Urinary bladder (tissue), 4 donors: ENCODE measurements at places on chromosomes 5 and 9. TPM values are rescaled to one million over a fixed set of nuclear protein-coding genes. Genes with fewer than 3 reads are reported as not detected.

GRCh38 chr5:126872561-126873354 lies 95.8 kb downstream of the LMNB1 start:
- no peak for DNase-seq

GRCh38 chr5:147668385-147668784 lies 114.1 kb downstream of the JAKMIP2 start:
- no peak for DNase-seq

GRCh38 chr5:171323806-171324632 lies 15.0 kb downstream of the TLX3 start:
- no peak for DNase-seq

GRCh38 chr5:160175438-160176218 lies 53.7 kb upstream of the FABP6 start:
- DNase-seq: no peak

GRCh38 chr9:120539951-120540350 lies 40.0 kb downstream of the CDK5RAP2 start:
- no peak for DNase-seq

DNA sequence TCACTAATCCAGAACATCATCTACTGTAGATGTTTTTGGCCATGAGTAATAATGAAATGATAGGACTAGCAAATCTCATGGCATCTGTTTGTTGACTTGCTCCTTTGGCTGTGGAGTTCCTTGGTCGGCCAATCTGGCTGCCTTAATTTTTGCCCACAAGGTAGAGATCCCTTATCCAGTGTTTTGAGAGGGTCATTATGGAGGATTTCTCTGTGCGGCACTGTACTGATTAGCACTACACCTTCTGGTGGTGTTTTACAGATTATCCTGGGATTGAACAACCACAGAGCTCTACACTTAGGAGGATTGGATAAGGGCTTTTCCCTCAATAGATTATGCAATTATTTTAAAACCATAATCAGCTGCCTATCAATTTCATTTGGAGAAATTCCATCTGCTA lies 3.2 kb upstream of the ENHO start:
- DNase-seq: no peak

GRCh38 chr9:68651280-68651893 lies 53.7 kb upstream of the PIP5K1B start:
- no peak for DNase-seq

DNA sequence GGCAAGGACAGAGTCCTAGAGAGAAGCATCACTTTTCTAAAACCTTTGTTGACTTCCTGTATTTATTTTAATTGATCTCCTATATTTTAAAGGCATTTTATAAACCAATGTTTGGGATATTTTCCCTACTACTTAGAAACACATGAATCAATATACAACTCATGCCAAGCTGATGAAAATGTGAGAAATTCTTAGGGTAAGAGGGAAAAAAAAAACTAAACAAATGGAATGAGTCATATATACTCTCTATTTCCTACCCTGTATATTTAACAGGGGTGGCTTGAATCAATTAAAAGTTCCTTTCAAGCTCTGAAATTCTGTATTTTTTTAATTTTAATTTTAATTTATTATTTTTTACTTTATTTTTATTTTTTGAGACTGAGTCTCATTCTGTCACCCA lies 19.6 kb downstream of the BAAT start:
- DNase-seq: no peak

DNA sequence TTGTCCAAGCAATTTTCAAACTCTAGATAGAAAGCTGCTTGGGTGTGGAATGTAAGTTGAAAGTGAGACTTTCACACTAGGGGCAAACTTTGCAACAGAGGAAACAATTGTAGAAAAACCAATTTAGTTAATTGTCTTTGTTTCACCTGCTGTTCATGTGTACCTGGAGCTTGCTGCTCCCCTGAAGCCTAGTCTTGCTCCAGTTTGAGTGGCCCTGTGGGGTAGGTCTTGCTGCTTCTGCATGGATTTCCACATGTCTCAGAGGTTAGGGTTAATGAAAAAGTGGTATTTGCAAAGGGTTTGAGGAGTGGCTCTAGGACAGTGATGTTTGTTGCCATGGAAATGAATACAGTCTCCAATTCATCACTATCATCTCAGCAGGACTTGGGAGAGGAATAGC lies 182.2 kb downstream of the FSTL4 start:
- no peak for DNase-seq

- no peak for DNase-seq
Measured at GRCh38 chr5:10752451-10752850, 8.6 kb downstream of the DAP start.

DNA sequence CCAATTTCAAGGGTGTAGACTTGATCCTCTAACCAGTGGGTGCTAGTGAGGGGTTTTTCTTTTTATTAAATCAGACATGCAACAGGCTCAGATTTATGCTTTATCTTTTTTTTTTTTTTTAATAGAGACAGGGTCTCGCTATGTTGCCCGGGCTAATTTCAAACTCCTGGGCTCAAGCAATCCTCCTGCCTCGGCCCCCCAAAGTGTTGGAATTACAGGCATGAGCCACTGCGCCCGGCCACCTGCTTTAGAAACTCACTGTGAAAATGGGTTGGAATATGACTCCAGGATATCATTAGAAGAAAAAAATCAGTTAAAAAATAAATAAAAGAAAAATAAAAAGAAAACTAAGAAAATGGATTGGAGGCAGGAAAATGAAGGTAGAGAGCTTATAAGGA lies 50.7 kb downstream of the STOM start:
- no peak for DNase-seq

DNA sequence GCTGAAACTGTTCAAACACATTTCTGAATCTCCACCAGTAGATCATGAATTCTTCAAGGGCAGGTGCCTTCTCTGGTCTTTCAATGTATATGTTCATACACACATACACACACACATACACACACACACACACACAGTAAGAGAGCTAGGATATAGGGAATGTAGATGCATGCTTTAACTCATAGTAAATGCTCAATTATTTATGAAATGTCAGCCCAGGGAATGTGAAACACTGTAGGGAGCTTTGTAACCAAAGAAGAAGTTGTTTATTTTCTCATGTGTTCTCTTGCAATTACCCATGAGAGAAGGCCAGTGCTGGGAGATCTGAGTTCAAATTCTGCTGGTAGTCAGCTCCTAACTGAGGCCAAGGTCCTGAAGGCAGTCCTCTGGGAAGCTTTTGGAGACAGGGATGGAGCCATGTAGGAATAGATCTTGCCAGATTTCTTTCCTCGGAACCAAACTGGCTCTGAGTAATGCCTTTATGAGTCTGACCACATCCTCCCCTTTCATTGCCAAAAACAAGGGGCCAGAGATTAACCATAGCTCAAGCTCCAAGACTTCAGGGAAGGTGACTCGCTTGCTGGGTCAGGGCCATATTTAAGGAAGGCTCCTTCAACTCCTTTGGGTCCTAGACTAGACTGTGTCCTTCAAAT lies 487.0 kb upstream of the TNC start:
- DNase-seq: no peak

DNA sequence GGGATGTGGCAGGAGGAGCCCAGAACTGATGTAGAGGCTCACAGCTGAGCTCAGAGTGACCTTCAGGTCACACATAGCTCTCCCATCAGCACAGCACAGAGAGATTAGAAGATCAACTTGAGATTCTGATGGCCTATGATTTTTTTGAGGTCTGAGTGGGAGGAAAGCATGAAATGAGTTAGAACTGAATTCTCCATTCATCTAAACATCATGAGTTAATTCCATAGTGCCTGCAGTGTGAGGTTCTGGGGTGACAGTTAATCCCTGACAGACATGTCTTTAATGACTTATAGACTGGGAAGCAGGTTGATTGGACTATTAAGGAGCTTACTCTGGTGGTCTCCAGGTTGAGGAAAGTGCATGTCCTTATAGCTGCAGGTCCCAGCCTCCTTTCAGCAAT lies 22.4 kb downstream of the SLC22A5 start:
- no peak for DNase-seq

GRCh38 chr5:12920527-12920926 lies 1016.3 kb upstream of the CTNND2 start:
- DNase-seq: no peak

GRCh38 chr9:93477397-93477796 lies 24.0 kb upstream of the FAM120AOS start:
- no peak for DNase-seq

GRCh38 chr9:35303567-35303966 lies 141.8 kb downstream of the UNC13B start:
- no peak for DNase-seq

DNA sequence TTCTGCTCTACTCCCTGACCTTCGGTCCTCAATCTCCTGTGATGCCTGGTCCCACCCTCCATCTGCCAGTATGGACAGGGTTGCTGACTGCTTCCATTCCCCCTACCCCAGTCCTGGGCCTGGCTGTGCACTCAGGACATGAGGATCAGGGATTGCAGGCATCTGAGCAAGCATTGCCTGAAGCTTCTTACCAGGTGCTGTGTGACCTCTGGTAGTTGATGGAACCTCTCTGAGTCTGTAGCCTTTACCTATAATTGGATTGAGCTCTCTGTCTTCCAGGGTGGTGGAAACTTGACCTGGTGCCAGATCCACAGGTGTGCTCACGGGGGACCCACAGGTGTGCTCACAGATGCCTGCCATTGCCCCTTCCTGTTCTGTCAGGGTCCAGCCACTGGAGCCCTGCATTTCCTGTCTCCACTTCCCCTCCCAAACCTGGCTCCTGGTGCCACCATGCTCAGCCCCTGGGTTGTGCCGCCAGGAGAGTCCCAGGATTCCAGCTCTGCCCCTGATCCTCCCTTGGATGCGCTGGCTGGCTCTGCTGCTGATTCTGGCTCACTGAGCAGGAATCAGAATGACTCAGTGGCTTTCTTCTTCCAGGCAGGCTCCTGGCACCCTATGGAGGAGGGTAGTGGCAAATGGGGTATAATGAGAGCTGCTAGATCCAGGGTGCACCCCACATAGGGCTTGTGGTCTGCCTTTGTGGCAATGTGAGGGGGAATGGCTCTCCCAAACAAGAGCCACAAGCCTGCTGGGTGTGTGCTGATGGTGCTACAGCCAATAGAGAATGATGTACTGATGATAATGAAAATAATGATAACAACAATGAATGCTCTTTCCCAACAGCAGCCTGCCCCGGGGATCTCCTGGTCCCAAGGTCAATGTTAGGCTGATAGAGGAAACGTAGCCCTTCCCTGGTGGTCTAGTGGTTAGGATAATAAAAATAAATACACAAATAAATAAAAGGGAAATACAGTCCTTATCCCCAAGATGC lies 35.2 kb upstream of the PSD2 start:
- DNase-seq: no peak

DNA sequence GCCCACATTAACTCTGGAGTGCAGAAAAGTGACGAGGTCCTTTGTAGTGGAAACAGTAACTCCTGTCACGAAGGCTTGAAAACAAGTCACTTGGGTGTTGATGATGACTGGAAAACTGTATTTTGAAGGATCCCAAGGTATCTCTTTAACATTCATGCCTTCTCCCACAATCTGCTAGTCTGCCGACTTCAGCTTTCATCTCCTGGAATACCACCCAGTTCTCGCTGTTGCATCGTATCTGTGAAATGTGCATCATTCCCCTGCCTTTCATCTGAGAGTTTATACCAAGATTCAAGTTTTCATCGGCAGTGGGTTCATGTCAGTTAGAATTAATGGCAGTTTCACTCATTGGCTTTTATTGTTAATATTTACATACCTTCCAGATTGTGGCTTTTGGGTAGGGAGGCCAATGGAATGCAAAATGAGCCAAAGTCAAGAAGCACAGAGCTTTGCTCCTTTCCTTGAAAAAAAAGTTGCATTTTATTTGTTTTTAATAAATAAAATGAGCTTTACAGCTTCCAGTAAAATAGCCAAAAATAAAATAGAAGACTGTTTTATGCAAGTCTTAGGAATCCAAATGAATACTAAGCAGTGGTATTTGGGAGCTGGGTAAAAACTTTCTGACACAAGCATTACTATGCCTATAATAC lies 575.2 kb upstream of the WWC1 start:
- no peak for DNase-seq

GRCh38 chr5:26482810-26483375 lies 555.5 kb downstream of the CDH9 start:
- DNase-seq: no peak

- no peak for DNase-seq
Measured at GRCh38 chr5:18048449-18048848, 414.2 kb downstream of the TAF11L14 start.

GRCh38 chr5:102554728-102555127 lies 55.9 kb upstream of the SLCO6A1 start:
- no peak for DNase-seq

- no peak for DNase-seq
Measured at GRCh38 chr5:151434570-151435237, 12.7 kb upstream of the SLC36A1 start.

- DNase-seq: no peak
Measured at GRCh38 chr5:124952566-124952965, 206.1 kb upstream of the ZNF608 start.

DNA sequence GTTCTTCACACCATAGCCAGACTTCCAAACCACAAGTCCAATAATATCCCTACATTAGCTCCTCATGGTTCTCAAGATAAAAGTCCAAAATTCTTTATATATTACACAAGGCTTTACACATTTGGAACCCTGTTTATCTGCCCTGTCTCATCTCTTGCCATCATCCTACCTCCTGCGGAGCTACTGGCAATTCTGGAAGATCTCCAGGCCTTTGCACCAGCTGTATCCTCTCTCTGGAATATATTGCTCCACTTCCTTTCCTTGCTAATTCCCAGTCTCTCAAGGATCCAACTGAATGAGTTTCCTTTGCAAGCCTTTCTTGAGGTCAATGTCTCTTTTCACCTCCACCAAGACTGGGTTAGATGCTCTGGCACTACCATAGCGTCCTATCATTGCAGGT lies 41.3 kb upstream of the MIER3 start:
- DNase-seq: no peak

DNA sequence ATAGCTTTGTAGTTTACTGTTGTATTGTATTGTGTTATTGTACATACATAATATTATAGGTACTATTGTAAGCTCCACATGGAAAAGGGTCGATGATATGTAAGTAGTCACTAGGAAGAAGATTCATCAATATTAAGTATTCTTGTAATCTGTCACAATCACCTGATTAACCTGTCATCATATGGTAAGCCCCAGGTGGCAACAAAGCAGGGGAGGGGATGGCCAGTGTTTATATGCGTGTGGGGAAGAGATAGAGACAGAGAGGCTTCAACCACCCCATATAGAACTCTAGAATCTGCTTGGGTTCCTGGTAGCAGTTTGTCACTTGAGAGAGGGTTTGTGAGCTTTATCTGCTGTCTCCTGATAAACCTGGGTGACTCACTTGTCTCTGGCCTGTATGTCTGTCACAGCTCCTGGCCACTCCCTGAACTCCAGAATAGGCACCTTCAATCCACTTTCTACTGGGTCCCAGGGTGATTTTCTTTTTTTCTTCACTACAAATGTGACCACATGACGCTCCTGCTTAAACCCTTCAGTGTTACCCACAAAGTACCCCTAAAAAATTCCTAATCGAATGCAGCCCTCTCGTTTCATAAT lies 48.9 kb upstream of the CPEB4 start:
- no peak for DNase-seq

CCDC192 gene
- total RNA-seq: not detected

CAMLG gene
- 44.0 TPM for total RNA-seq

POMT1 gene
- total RNA-seq: 20.1 TPM

TTC39B gene
- 22.4 TPM for total RNA-seq

GPR21 gene
- 7.7 TPM for total RNA-seq

CATSPER3 gene
- not detected for total RNA-seq

HTR1A gene
- total RNA-seq: not detected

WDR38 gene
- not detected for total RNA-seq

PRUNE2 gene
- total RNA-seq: 83.9 TPM
